ENCODE measurements at places on chromosomes 16 and 17.

DNA sequence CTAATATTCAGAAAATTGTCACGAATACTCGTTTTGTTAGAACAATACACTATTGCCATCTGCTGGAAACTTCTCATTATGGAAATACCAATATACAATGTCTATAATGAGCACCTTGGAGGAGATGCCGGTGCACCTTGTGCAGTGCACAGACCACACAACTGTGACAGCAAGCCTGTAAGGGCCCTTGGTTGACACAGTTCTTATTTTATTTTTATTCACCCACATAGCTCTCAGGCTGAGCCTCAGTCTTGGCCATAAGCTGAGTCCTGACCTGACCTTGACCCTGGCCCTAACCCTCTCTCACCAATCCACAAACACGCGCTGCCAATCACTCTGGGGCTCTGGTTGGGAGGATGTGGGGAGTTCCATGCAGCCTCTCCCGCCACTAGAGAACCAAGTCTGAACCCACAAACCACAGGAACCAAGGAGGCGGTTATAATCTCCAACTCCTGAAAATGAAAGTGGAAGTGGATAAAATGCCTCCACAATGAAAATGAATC, 7.6 kb downstream of the AIPL1 start:
- peak; percentile 46 for DNase-seq

- no peak for DNase-seq
Measured at GRCh38 chr17:72588961-72589360, 468.1 kb downstream of the SOX9 start.

DNA sequence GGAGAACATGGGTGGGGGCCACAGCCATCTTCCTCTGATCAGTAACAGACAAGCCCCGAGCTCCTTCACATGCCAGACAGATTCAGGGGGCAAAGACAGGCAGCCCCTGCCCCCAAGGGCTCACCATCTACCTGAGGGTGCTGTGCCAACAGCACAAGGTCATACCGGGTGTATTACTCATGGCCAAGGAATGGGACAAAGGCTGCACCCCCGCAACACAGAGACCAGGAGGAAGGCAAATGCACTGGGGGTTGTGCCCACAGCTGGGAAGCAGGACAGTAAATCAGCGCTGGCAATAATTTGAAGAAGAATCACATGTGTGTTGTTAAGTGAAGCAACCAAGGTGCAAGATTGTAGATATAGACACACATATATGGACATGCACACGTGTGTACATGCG, 137.1 kb downstream of the C16orf95 start:
- no peak for DNase-seq

DNA sequence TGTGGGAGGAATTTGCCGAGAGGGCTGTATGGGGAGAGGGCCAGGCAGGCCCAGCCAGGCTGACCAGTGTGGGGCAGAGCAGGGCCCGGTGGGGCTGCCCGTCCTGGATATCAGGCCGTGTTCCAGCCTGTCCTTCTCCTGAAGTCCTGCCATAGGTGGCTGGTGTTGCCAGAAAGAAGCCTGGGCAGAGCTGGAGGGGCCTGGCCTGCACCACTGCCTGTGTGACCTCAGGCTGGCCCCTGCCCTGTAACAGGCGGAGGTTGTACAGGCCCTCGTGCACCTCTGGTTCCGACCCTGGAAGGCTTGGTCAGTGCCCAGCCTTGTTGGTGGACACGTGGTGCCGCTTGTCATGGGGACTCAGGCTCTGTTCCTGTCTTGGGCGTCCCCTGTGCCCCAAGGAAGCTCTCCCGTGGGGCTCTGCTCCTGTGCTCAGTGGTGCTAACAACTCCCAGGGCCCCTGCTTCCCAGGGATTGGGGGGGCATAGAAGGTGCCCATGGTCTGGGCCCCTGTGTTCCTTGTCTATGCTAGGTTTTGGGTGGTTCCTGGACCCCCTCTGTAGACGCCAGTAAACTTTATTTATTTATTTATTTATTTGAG, 33.3 kb downstream of the ADCY7 start:
- no peak for DNase-seq

- DNase-seq = peak; percentile 51
Measured at GRCh38 chr17:15782866-15783265, 50.8 kb downstream of the TBC1D26 start.

DNA sequence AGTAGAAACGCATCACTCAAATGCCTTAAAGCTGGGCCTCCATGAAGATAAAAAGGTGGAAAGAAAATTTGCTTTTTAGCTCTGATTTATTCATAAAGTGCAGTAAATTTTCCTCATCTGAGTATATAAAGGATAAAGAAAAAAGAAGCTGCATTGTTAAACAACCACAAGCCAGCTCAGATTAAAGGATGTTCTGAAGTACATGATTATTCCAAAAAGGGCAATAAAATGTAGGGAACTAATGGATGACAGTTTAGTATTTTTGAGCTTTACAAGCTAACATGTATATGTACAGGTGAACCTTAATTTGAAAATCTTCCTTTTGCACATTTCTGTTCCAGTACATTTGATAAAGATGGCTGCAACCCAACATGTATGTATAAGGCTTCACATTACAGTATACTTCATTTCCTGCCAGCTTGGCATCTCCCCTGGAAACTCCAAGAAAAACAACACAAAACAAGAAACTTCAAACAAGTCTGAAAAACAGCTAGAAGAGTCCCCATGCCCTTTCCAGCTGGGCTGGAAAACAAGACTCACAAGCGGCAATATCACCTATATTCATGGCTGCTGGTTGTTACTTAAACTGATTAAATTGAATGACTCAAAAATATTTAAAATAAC, 225.7 kb downstream of the CEP112 start:
- DNase-seq = no peak

DNA sequence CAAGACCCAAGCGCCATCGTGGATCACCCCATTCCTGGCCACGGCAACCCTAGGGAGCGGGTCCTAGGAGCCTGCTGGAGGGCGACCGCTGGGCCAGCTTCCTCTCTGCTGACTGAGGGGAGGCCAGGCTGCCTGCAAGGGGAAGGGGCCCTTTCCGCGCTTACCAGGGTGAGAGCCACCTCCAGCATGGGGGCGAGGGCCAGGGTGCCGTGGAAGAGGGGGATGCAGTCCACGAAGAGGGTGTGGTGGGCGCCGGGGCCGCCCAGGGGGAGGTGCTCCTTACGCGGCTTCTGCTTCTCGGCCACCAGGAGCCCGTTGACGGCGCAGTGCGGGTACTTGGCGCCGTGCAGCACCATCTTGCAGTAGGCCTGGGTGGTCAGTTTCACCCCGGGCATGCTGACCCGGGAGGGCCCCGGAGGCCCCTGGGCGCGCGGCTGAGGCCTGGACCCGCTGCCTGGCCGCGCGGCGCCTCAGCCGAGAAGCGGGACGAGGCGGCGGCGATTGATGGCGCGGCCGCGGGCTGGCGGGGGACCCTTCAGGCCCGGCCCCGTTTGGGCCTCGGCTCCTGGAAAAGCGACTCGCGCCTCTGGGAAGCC, 345 bp downstream of the EMC8 start:
- peak; percentile 49 for DNase-seq

DNA sequence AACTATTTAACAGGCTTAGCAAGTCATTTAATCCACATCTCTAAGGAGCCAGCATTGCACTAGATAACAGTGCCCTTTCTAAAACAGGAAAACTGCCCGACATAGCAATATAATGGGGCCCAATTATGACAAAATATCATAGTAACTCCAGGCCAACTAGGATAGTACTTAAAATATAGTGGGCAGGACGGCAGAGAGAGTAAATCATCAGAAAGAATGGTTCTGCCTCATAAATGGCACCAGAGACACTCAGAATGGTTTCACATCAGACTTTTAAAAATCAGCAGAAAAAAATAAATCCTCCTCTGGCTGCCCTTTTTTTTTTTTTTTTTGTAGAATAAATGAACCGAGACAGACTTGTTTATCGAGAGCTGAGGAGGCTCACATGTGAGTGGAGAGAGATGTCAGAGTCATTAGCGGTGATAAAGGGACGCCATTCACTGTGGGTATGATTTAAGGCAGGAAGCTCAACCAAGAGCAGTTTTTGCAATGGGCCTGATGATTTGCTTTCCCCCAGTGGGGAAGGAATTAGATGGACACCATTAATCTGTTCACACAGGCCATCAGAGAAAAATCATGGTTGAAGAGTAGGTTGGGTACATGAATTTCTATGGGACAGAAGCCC, 62.6 kb downstream of the CPPED1 start:
- no peak for DNase-seq

GRCh38 chr16:50004239-50004638, 20.8 kb upstream of the CNEP1R1 start:
- no peak for DNase-seq

- no peak for DNase-seq
Measured at GRCh38 chr17:67107811-67108775, 63.7 kb downstream of the CACNG1 start.

- no peak for DNase-seq
Measured at GRCh38 chr16:4500272-4500671, 24.1 kb downstream of the HMOX2 start.

- no peak for DNase-seq
Measured at GRCh38 chr17:73769479-73769878, 125.2 kb upstream of the SDK2 start.

DNA sequence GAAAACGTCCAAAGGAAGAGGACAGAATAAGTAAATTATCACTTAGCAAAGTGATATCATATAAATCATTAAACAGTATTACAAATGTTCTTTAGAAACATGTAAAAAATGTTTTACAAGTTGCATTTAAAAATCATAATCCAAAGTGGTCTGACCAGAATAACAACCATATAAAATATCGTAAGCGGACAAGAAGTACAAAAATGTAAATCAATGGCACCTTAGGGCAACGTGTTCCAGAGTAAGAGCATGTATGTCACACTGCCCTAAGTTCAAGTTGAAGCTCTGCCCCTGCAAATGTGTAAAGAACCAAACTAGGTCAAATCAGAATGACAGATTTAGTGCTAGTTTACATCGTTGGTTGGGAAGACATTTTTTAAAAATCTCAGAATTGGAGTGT, 11.4 kb downstream of the USP31 start:
- no peak for DNase-seq

- no peak for DNase-seq
Measured at GRCh38 chr17:81272616-81273015, 22.5 kb downstream of the SLC38A10 start.

- no peak for DNase-seq
Measured at GRCh38 chr17:1999557-2000251, 25.4 kb downstream of the RTN4RL1 start.

- DNase-seq = no peak
Measured at GRCh38 chr17:41417127-41417526, 7.3 kb downstream of the KRT37 start.

DNA sequence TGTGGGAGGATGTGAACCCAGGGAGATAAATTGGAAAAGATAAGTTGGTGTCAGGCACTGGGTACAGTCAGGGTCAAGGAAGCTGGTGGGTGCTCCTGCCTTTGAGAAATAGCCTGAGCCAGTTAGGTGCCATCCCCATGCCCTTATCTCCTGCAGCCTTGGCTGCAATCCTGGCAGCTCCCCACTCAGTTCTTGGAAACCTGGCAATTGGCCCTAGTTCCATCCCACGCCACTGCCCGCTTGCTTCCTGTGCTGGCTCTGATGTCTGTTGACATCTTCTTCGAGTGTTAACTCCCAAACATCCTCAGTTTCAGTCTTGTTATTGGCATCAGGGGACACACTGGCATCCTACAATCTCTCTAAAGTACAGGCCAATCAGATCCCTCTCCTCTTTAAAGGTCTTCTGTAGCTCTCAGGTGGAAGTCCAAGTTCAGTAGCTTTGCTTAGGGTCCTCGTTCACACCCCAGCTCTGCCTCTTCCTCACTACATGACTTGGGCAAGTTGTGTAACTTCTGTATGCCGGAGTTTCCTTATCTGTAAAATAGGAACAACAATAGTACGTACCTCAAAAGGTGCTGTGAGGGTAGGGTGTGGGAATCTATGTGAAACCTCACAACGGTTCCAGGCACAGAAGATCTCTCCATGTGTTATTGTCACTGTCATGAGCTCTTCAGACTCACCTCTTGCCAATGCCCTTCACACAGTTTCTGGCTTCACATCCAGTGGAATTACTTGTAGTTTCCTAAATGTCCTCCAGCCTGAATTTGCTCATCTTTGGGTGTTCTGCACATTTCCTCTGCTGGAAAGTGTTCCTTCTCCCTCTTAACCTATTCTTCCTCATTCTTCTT, 13.5 kb upstream of the PRKAR1A start:
- DNase-seq = no peak

- no peak for DNase-seq
Measured at GRCh38 chr17:50815400-50815799, 20.0 kb upstream of the WFIKKN2 start.

DNA sequence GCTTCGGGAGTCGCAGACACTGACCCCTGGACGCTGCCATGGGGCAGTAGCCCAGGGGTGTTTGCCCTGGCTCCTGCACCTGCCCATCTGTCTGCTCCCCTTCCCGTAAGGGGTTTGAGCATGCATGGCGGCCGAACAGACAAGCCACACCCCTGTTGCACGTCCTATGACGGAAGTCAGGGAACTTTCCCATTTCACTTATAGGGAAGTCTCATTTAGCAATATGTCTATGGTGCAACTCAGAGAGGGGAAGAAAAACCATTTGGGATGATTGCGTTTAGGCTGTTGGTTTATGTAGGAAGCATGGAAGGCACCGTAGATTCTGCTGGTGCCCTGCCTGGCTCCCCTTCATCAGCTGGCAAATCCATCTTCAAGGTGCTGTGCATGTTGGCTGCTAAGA, 112.5 kb downstream of the HAPSTR1 start:
- DNase-seq = no peak

GRCh38 chr16:85631802-85632393, 18.8 kb downstream of the GSE1 start:
- no peak for DNase-seq

DNA sequence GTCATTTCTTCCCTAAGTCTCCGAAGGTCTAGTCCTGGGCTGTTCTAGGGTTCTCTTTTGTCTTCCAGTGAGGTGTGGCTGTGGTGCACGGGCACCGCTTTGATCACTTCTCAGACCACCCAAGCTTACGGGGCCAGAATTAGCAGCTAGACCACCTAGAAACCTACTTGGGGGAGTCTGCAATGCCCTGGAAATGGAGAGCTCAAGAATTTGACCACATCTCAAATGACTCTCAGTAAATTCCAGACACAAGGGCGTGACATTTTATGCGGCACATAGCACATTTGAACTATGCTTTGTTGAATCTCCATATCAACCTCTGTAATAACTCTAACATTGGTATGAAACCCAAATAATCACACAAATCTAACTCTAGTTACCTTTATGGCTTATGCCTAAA, 24.9 kb downstream of the TRIM16 start:
- no peak for DNase-seq

DNA sequence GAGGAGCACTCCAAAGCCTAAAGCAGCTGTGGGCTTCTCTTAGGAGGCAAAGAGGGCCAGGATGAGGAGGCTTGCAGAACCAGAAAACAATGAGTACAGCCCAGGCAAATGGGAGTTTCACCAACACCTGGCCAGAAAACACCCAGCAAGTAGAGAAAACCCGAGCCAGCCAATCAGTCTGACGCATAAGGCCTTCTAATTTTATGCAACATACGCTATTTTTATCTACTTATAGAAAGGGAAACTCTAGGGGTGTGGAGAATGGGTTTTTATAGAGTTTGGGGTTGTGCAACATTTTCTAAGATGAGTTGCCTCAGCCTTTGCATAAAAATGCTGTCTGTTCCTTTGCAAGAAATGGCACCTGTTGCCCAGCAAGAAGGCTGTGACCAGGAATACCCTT, 529.0 kb upstream of the CDH5 start:
- DNase-seq = no peak
